ENCODE measurements at places on chromosomes 3 and 15. TPM values are rescaled to one million over a fixed set of nuclear protein-coding genes. Genes with fewer than 3 reads are reported as not detected.
A peak's percentile ranks its signal among the peaks of the same experiment; 100 is the strongest.

- no peaks in the 10 kb centered on the region for H3K36me3 ChIP-seq
- H3K4me1 ChIP-seq = no peaks in the 10 kb centered on the region
- H3K27ac ChIP-seq = no peak overlapping the region
- no peaks in the 10 kb centered on the region for H3K27me3 ChIP-seq
Measured at GRCh38 chr3:177037241-177037640, 160.0 kb downstream of the TBL1XR1 start.

DNA sequence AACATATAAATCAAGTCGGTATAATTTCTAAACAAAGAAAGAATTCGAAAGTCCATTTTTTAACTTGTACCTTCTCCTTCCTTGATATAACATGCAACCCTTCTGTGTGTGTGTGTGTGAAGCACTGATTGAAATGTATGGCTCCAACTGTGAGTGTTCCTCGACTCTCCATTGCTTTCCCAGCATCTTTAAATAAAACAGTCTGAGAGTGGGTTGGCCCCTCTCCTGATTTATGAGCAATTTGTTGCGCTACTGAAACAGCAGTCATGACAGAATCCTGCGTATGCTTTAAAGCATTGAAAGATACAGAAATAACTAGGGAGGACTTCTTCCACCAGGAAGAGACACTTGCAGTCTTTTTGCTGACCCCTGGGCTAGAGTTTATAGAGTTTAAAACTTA, 340.0 kb upstream of the SATB1 start:
- H3K27ac ChIP-seq = no peak overlapping the region
- no peaks in the 10 kb centered on the region for H3K36me3 ChIP-seq
- H3K27me3 ChIP-seq = no peaks in the 10 kb centered on the region
- no peak overlapping the region for H3K4me3 ChIP-seq

- no peak for DNase-seq
- no peak overlapping the region for H3K4me3 ChIP-seq
- H3K27ac ChIP-seq = no peak overlapping the region
- H3K36me3 ChIP-seq = no peaks in the 10 kb centered on the region
- no peaks in the 10 kb centered on the region for H3K27me3 ChIP-seq
Measured at GRCh38 chr3:106206613-106207012, 337.8 kb upstream of the CBLB start.

GRCh38 chr3:88807491-88808105, 299.8 kb upstream of the EPHA3 start:
- H3K27ac ChIP-seq = no peak overlapping the region
- H3K36me3 ChIP-seq = no peaks in the 10 kb centered on the region
- H3K4me3 ChIP-seq = no peak overlapping the region

- DNase-seq = no peak
- H3K4me3 ChIP-seq = no peak overlapping the region
- no peak overlapping the region for H3K27ac ChIP-seq
Measured at GRCh38 chr3:46830801-46831200, 32.4 kb downstream of the MYL3 start.

- no peaks in the 10 kb centered on the region for H3K36me3 ChIP-seq
- H3K27ac ChIP-seq = no peak overlapping the region
- no peak overlapping the region for H3K4me3 ChIP-seq
- DNase-seq = peak; percentile 14
- no peaks in the 10 kb centered on the region for H3K27me3 ChIP-seq
Measured at GRCh38 chr15:78168608-78169007, 19.4 kb downstream of the IDH3A start.

Gene TJP1
- 47.2 TPM for total RNA-seq

DNA sequence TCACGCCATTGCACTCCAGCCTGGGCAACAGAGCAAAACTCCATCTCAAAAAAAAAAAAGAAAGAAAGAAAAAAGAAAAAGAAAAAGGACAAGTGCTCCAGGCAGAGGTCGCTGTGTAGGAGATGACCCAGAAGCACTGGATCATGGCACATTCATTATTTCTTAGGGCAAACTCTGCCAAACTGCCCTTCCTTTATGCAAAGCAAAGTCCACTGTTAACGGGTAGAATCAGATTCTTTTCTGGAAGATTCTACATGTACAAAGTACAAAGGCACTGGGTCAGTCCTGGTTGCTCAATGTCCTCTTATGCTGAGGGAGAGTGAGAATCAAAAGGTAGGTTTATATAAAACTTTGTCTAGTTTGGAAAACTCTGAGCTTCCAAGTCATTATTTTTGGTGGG, 144.9 kb downstream of the FEZF2 start:
- H3K27ac ChIP-seq = no peak overlapping the region
- no peaks in the 10 kb centered on the region for H3K36me3 ChIP-seq
- no peaks in the 10 kb centered on the region for H3K27me3 ChIP-seq

DNA sequence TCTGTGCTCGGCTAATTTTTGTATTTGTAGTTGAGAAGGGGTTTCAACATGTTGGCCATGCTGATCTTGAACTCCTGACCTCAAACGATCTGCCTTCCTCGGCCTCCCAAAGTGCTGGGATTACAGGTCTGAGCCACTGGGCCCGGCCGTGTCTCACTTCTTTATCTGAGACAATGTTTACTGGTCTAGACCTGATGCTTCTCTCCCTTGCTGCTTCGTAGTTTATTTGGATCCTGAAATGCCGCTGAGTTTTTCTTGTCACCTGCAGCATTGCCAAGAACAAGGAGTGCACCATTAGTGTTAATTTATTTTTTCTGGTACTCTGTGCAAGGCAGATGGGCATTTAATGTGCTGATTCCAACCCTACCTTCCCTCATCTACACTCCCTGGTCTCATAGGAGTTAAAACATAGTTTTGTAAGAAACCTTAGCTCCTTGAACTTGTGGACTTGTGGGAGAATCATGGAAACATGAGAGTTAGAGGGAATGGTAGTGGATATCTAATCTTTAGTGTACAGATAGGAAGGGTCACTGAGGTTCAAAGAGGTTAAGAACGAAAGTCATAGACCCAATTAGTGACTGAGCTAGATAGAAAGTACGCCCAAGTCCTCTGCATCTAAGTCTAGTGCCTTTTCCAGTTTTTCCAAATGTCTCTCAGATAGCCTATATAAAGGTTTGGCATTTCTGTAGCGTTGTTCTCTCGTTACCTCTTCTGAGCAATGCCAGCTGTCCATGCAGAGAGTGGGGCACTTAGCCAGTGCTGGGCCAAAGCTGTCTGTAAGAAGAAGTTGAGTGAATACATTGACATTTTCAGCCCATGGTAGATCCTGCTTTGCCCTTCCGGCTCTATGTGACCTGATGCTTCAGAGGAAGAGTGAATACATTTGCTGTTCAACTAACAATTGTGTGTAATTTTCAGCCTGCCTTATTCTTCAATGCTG, 244.1 kb downstream of the LPP start:
- H3K4me1 ChIP-seq = no peaks in the 10 kb centered on the region
- no peak overlapping the region for H3K27ac ChIP-seq
- H3K4me3 ChIP-seq = no peak overlapping the region

GRCh38 chr3:189353318-189353965, 181.7 kb downstream of the TPRG1 start:
- H3K4me1 ChIP-seq = peaks cover 15% of the 10 kb centered on the region
- no peak overlapping the region for H3K4me3 ChIP-seq
- no peaks in the 10 kb centered on the region for H3K27me3 ChIP-seq

DNA sequence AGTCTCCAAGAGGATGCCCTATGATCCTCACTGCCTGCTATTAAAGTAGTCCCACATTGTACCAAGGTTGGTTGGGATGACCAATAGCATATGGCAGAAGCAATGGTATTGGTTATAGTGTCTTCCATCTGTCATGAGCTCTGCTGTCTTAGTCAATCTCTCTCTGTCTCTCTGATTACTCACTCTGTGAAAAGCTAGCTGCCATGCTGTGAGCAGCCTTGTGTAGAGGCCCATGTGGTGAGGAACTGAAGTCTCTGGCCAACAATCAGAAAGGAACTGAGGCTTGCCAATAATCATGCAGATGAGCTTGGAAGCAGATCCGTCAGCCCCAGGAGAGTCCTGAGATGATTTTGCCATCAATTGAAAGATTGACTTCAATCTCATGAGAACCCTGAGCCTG, 60.3 kb upstream of the CFAP161 start:
- no peaks in the 10 kb centered on the region for H3K36me3 ChIP-seq
- no peak overlapping the region for H3K4me3 ChIP-seq
- no peaks in the 10 kb centered on the region for H3K4me1 ChIP-seq
- H3K27me3 ChIP-seq = no peaks in the 10 kb centered on the region

Gene PPP1R2
- total RNA-seq = 37.4 TPM

Gene SUSD5
- total RNA-seq = 0.35 TPM

- no peaks in the 10 kb centered on the region for H3K27me3 ChIP-seq
- no peak overlapping the region for H3K4me3 ChIP-seq
- H3K27ac ChIP-seq = no peak overlapping the region
- no peaks in the 10 kb centered on the region for H3K36me3 ChIP-seq
- H3K4me1 ChIP-seq = no peaks in the 10 kb centered on the region
Measured at GRCh38 chr3:78176869-78177268, 1137.0 kb downstream of the ROBO2 start.

DNA sequence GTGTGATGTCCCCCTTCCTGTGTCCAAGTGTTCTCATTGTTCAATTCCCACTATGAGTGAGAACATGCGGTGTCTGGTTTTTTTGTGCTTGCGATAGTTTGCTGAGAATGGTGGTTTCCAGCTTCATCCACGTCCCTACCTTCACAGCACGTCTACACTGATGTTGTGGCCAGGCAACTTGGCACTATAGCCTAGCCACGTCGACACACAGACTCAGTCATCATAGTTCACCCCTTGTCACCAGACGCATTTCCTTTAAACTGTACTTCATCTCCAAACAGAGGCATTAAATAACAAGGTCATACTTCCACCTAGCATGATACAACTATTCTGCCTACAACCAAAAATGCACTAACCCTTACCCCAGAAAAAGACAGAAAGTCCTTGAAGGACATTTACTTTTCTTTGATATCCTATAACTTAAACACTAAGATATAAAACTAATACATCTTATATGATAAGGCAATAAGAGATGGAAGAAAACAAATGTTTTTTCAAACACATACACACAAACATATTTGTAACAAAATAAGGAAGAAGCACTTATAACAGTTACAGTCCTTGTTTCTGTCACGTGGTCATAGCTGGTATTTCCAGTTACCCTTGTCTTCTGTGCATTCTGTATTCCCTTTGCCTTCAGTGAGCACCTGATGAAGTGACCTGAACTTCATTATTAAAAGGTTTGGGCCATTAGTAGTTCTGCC, 121.4 kb downstream of the KLF13 start:
- H3K4me3 ChIP-seq = no peak overlapping the region
- no peaks in the 10 kb centered on the region for H3K4me1 ChIP-seq
- H3K27me3 ChIP-seq = no peaks in the 10 kb centered on the region

- DNase-seq = no peak
- no peak overlapping the region for H3K27ac ChIP-seq
- no peaks in the 10 kb centered on the region for H3K36me3 ChIP-seq
- H3K4me3 ChIP-seq = no peak overlapping the region
- no peaks in the 10 kb centered on the region for H3K4me1 ChIP-seq
- no peaks in the 10 kb centered on the region for H3K27me3 ChIP-seq
Measured at GRCh38 chr3:80263260-80263659, 495.5 kb upstream of the ROBO1 start.

- H3K36me3 ChIP-seq = no peaks in the 10 kb centered on the region
- no peak overlapping the region for H3K27ac ChIP-seq
- no peak overlapping the region for H3K4me3 ChIP-seq
- peaks cover 7% of the 10 kb centered on the region for H3K4me1 ChIP-seq
- DNase-seq = peak; percentile 74
Measured at GRCh38 chr15:45179221-45179985, 8.4 kb downstream of the SHF start.

DNA sequence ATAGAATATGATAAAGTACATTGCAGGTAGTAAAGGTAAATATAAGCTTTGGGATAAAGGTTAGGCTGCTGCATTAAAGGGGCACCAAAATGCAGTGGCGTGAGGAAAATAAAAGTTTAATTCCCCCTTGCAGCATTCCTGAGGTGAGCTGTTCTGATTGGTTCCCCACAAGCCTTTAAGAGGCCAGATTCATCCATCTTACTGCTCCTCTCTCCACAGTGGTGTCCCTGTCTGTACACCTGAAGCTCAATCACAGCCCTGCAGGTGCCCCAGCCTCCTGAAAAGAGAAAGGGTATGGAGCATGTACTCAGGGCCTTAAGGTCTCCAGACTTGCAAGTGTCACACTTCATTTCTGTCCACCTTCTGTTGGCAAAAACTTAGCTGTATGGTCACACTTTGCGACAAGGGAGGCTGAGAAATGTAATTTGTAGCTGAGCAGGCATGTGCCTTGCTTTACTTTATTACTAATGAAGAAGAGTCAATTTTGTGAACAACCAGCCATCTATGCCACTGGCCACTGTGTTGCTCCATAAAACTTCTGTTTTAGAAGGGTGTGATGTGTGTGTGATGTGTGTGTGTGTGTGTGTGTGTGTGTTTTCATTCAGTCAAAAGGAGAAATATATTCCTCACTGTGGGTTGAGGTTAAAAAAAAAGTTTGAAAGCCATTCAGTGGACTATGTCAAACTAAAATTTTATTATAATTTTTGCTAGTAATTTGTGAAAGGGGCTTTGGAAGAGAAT, 12.8 kb downstream of the LACTB start:
- no peaks in the 10 kb centered on the region for H3K36me3 ChIP-seq
- no peaks in the 10 kb centered on the region for H3K27me3 ChIP-seq
- no peak overlapping the region for H3K27ac ChIP-seq
- no peaks in the 10 kb centered on the region for H3K4me1 ChIP-seq
- no peak overlapping the region for H3K4me3 ChIP-seq

DNA sequence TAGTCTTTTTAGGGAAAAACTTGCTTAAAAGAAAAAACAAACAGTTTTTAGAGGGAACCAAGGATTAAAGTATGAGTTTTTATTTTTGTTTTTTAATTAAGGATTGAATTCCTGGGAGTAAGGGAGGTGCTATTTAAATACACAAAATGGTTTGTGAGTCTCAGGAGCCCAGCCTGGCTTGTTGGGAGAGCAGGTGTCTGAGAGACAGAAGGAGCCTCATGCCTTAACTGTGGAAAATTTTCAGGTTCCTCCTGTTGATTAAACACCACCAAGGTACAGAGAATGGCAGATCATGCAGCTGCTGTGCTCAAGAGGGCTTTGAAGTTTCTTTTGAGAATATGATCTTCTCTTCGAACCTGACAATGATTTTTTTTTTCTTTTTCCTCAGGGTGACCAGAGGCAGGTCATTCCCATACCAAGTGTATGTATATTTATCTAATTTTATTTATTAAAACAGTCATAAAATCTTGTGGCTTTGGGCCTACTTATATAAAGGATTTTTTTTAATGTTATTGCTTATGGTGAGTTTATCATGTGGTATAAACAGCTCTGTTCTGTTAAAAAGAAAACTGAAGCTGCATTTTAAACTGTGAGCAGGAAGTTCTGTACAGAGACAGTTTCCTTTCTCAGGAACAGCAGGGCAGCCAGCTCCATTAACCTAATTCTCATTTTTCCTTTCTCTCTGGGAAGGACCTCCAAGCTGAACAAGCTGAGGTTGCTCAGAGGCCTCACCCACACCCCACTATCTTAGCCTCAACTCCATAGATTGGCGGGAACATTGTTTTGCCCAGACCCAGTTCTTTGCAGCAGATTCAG, 33.7 kb upstream of the VILL start:
- peaks cover 10% of the 10 kb centered on the region for H3K4me1 ChIP-seq
- no peaks in the 10 kb centered on the region for H3K36me3 ChIP-seq
- no peaks in the 10 kb centered on the region for H3K27me3 ChIP-seq
- H3K27ac ChIP-seq = peak overlapping the region; percentile 68

Data from colonic mucosa (tissue), 4 donors.